ENCODE measurements at places on chromosomes 16 and 17.

- no peak for DNase-seq
These were observed 1.6 kb downstream of the UBE2Z start for GRCh38 chr17:48909783-48910182.

GRCh38 chr16:12896562-12896961 is 4.8 kb upstream of the SHISA9 start:
- peak; percentile 32 for DNase-seq

DNA sequence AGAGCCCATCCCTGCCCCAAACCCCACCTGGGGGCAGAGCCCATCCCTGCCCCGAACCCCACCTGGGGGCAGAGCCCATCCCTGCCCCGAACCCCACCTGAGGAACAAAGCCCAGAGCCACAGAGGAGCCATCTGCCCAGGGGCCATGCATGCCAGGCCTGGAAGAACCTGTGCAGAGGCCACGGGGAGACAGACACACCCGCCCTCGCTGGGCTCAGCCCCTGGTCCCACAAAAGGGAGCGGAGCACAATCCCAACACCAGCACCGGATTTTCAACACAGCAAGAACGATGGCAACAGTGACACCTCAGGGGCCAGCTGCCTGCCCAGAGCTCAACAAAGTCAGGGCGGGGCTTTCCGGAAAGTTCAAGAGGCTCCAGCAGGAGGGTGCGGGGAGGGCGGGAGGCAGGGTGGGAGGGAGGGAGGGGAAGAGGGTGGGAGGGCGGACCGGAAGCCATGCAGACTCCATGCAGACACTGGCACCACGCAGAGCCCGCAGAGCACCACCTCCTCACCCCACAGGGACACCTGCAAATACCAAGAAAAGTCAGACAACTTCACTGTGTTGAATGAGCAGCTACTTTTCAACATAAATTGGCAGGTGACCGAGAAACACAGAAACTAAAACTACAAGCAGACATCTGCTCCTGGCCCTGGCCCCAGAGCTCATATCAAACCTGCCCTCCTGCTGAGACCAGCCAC is 27.9 kb upstream of the C16orf95 start:
- DNase-seq, result no peak

- no peak for DNase-seq
These were observed 15.9 kb downstream of the JPH3 start for GRCh38 chr16:87618216-87618615.

DNA sequence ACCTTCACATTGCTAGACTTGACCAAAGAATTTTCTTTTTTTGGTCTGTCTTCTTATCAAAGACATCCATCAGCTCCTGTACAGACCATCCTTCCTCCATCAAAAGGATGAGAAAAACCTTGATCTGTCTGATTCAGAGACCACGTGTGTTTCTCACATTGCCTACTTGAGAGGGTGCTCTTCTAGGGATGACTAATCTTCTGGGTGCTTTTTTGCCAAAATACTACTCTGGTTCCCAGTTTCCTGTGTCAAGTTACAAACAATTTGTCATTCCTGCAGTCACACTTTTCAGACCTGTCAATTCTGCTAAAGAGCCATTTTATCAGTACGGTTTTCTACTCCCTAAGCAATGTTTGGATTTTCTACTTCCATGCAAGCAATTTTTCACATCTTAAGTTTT is 492.2 kb downstream of the CDH11 start:
- DNase-seq, result no peak

- DNase-seq, result no peak
These were observed 3.2 kb downstream of the ATP2C2 start for GRCh38 chr16:84371553-84371865.

DNA sequence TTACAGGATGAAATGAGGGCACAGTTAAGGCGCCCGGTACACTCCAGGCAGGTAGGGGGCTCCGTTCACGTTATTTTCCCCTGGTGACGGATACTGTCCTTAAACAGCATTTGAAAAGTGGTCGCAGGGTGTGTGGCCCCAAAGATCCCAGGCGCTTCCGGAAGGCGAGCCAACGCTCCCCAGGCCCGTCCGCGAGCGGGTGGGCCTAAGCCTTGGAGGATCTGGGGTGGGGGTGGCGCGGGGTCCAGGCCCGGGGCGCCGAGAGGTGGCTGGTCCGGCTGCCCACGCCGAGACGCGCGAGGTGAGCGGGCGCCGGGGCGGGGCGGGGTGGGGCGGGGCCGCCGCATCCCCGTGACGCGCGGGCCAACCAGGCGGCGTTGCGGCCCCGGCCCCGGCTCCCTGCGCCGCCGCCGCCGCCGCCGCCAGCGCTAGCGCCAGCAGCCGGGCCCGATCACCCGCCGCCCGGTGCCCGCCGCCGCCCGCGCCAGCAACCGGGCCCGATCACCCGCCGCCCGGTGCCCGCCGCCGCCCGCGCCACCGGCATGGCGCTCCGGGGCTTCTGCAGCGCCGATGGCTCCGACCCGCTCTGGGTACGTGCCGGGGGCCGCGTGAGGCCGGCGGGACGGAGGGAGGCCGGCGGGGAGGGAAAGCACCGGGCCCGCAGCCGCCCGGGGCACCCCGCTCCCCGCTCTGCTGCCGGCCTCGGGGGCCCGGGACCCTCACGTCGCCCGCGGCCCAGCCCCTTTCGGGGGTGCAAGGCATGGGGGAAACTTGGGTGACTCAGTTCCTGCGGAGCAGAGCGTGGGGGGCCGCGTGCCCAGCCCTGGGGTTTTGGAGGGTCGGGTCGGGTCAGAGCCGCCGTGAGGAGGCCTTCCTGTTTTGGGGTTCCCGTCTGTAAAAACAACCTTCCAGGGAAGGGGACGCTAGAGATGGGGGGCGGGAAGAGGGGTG is at the start of gene ABCC1:
Gene ABCC1, plus strand, starts transcription at position 407 of the 951 bp plus-strand sequence. Its CDS starts 136 bp downstream, at position 543.
- DNase-seq, result peak; percentile 95

- DNase-seq, result no peak
These were observed 172.0 kb upstream of the RPL38 start for GRCh38 chr17:74031316-74032090.

DNA sequence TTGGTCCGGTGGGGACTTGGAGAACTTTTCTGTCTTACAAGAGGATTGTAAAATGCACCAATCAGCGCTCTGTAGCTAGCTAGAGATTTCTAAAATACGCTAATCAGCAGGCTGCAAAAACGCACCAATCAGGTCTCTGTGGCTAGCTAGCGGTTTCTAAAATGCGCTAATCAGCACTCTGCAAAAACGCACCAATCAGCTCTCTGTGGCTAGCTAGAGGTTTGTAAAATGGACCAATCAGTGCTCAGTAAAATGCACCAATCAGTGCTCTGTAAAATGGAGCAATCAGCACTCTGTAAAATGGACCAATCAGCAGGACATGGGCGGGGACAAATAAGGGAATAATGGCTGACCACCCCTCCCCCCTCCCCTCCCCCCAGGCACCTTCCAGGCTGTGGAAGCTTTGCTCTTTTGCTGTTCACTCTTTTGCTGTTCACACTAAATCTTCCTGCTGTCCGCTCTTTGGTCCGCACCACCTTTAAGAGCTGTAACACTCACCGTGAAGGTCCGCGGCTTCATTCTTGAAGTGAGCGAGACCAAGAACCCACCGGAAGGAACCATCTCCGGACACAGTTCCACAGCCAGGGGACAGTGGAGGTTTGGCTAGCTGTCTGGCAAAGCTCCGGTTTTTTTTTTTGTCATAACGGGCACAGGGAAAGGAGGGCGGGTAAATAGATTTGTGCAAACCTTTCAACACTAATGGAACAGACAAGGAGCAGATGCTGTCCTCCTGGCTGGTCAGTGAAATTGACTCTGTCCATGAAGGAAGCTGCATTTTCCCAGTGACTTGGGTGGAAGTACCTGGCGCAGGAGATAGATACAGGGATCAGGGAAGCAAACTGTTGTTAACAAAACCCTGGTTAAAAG is 8.3 kb downstream of the PITPNC1 start:
- no peak for DNase-seq

GRCh38 chr16:11528053-11528452 is 58.7 kb downstream of the LITAF start:
- no peak for DNase-seq

GRCh38 chr17:78219396-78220150 is 5.5 kb downstream of the BIRC5 start:
- no peak for DNase-seq

DNA sequence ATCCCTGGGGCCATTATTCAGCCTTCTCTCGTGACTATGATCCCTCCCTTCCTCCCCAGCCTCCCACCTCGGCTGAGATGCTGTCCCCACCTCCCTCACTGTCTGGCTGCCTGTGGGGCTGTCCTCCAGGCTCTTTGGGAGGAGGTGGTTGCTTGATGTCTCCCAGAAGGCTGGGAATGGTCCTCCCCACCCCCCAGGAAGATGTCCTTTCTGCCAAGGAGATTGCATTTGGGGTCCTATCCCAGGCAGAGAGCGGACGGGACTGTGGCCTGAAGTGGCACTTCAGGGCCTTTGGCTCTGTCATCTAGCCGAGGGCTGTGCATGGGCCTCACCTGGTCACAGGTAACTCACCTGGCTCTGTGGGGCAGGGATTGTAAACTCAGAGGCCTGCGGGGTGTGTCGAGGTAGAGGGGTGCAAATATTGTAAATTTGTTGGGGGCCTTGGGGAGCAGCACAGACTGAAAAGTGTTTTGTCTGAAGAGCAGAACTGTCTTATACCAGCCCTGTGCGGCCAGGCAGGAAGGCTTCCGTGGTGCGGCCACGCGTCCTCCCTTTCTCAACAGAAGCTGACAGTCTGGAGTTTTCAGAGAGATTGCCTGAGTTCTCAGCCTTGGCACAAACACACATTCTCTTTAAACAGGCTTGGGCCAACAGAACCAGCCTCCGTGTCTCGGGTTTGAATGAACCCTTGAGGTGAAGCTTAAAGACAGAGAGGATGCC is 177.9 kb downstream of the SEC14L1 start:
- no peak for DNase-seq

DNA sequence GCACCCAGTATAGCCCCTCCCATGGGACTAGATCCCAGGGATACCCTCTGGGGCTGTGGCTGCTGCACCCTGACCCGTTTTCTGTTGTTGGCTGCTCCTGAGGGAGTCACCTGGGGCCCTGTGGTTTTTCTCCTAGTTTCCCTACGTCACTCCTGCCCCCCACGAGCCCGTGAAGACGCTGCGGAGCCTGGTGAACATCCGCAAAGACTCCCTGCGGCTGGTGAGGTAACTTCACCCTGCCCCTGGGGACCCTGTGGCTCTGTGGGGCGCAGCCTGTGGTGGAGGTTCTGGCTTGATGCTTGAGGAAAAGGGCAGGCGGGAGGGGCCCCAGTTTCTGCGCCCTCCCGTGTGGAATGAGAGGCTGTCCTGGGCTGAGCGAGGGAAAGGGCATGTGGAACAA is 27.2 kb downstream of the MGRN1 start:
- DNase-seq, result no peak

- DNase-seq, result no peak
These were observed 12.7 kb upstream of the DNAH17 start for GRCh38 chr17:78589885-78590284.

- peak; percentile 71 for DNase-seq
These were observed 53.3 kb upstream of the TOB1 start for GRCh38 chr17:50919321-50920040.

DNA sequence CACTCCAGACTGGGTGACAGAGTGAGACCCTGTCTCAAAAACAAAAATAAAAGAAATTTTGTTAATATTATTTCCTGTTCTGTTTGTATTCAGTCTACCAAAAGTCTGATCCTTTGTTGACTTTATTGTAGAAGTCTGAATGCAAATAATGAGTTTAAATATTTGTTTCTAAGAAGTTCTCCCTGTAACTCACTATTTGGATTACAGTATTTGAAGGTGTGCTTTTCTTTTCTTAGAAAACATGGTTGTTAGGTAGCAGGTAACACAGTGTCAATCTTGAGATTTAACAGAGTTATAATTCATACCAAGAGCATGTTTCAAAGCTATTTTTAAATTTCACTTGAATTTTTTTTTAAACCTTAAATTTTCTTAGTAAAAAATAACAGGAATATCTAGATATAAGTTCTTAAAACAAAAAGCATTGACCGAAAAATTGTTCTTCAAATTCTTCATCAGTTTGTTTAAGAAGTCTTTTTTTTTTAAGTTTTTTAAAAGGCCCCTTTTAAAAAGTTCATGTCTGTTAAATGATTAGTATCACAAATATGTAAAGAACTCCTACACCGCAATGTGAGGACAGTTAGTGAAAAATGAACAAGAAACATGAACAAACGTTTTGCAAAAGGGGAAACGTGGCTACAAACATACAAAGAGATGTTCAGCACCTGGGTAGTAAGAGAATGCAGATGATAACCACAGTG is 35.0 kb downstream of the GAN start:
- DNase-seq, result no peak

DNA sequence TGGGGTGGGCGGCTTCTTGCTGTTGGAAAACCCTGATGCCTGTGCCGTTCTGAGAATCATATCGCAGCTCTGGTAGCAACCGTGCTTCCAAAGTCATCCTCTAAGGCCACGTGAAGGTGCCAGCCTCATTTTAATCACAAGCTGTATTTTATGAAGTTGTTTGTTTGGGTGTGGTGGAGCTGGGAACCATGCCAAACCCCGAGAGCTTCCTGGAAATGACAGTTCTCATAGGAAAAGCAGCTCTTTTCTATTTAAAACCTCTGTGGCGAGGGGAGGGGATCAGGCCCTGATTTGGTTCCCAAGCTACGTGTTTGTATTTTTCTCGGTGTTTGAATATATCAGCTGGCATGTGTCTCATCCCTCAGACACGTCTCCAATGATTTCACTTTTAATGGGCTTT is 21.7 kb downstream of the KNOP1 start:
- DNase-seq, result no peak

DNA sequence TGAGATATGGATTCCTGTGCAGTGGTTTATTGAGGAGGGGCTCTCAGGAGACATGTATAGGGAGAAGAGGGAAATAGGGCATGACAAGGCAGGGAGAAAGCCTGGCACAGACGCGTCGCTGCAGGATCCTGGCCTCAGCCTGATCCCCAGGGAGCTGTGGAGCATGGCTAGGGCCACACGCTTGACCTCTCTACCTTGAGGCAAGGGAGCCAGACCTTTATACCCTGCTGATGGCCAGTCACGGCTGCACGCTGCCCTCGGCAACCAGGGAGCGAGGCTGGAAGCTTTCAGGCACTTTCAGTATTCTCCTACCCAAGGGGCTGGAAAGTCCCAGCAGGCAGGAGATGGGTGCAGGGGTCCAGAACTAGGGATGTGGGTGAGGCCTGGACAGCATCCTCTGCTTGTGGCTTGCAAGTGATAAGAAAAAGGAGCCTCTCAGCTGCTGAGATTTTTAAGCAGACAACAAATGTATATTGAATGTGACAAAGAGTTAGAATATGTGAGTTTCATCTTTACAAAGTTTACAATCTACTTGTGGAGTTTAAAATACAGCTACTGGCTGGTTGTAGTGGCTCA is 10.0 kb upstream of the KLHL36 start:
- no peak for DNase-seq

- no peak for DNase-seq
These were observed 38.2 kb downstream of the MARF1 start for GRCh38 chr16:15604460-15605440.

- no peak for DNase-seq
These were observed 4.3 kb upstream of the KRTAP3-1 start for GRCh38 chr17:41013181-41013580.

GRCh38 chr16:48231727-48232492 is 12.2 kb upstream of the LONP2 start:
- DNase-seq, result peak; percentile 59

DNA sequence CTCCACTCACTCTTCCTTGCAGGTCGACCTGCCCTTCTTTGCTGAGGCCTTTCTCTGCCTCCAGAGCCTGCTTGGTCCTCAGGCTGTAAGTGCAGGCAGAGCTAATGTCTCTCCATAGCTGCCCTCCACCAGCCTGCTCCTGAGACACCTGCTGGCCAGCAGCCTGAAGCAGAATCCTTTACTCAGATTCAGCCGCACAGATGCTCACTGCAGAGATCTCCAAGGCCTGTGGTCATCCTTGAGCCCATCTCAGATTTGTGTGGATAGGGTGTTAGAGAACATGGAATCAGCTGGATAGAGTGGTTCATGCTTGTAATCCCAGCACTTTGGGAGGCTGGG is 11.5 kb downstream of the DEXI start:
- DNase-seq, result no peak
